Hematopoietic multipotent progenitor cell treated with erythropoietin and hydrocortisone succinate and interleukin-3 and kit ligand, for 17 days (in vitro differentiated cells): ENCODE measurements at places on chromosomes 3 and 15.

DNA sequence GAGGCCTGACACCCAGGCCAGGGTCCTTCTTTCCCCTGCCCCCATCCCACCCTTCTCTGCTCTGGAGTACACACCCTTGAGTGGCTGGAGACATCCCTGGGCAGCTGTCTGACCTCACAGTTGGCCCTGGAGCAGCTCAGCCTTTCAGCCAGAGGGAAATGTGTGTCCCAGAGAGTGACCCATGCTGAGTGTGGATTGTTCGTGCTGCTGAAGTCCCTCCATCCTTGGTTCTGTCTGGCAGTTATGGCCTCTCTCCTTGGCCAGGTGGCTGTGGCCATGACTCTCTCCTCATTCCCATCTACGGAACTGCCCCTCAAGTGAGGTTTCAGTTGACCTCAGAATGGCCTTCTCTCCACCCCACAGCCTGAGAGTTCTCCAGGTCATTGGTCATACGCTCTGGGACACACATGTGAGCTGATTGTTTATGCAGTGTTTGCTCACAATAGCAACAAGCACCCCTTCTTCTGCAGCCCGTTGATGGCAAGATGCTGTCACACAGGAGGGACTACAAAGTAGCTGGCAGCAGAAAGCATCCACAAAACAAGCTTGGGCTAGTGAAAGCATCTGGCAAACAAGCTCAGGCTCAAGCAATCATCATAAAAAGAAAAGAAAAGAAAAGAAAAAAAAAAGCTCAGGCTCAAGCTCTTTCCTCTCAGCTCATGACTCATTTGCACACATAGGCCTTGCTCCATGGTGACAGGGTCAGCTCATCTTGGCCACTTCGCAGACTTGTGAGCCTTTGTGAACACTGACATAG, 55.3 kb upstream of the ITGA11 start:
- no peak for DNase-seq

DNA sequence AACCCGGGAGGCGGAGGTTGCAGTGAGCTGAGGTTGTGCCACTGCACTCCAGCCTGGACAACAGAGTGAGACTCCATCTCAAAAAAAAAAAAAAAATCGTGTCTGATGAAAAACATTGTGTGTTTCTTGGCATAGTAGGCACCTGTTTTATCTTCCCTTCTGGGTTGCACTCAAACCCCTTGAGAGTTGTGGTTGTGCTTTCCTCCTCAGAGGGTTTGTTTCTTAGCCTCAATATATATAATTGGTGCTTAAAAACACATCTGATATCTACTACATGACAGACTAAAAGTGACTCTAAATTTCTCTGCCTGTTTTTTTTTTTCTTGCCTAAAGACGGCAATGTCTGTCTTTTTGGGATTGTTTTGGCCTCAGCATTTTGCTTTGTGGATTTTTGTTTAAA, 7.6 kb downstream of the NR1D2 start:
- DNase-seq = no peak

DNA sequence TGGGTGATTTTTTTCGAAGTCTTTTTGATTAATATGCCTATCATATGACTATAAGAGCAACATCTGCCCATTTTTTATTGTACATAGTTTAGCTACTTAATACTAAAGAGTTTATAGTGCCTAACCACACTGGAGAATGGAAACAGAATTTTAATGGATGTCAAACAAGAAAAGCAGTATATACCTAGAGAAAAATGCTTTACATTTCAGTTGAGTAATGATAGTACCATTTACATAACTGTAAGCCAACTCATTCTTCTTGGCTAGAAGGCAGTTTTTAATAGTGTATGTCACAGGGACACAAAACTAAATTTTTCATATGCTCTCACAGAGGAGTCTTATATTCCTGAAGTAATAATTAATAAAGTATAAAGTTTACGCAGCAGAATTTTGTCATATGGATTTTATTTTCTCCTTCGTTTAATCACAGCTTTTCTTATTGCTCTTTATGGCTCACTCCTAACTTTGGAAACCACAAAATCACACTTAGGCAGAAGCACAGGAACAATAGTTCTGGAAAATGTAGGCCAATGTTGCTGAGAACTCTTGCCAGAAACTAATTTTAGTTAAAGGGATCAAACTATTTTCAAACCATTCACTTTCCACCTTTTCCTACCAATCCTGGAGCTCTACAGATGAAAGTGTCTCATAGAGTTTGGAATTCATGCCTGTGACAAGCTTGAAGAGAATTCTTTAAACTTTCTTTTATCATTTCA, 243.6 kb downstream of the ZIC1 start:
- no peak for DNase-seq

- DNase-seq = no peak
Observed at GRCh38 chr3:101383156-101383575, 62.8 kb upstream of the IMPG2 start.

DNA sequence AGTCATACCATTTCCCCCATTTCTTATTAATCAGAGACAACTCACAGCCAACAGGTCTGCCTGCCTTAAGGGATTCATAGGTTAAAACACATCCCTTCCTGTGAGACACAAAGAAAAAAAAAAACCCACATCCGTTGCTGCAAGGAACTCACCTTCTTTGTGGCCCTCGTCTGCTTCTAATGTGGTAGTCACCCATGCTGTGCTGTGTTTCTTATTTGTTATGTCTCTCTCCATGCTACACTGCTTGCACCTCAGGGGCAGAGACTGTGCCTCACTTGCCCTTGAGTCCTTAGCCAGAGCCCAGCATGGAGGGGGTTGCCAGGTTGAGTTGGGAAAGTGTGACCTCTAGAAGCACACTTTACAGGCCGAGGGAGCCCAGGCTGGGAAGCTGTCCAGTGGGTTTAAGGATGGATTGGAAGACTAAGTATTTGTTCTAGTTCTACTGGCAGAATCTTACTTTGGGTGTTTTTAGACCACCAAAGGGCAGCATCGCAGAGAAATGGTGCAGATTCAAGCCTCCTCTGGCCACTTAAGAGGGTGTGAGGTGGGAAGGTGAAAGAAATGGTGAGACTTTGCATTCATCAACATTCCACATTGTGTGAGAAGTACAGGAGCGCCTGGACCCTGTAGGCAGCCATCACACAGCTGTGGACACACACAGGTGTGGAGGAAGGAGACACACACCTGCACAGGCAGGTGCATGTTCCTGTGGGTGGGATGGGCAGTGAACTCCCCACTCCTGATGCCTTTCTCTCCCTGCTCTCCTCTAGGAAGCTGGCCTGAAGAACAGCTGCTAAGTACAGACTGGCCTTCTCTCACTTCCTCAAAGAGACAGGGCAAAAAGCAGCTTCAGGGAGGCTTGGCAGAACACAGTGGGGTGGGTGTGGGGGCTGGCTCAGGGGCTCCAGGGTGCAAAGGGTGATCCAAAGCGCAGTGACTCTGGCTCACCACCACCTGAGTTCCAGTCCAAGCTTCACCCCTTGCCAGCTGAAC, 48.8 kb downstream of the GLB1 start:
- no peak for DNase-seq

GRCh38 chr15:72068856-72069255, 49.1 kb downstream of the MYO9A start:
- no peak for DNase-seq

GRCh38 chr15:69132977-69133861, 27.2 kb upstream of the GLCE start:
- DNase-seq = no peak

GRCh38 chr3:185825006-185825638, at the start of gene IGF2BP2:
TSS of gene IGF2BP2 (minus strand) at chr3:185825042. CDS start at chr3:185824960, 82 bp downstream.
- DNase-seq = peak; percentile 79
